ENCODE measurements at places on chromosomes 2 and 18. TPM values are rescaled to one million over a fixed set of nuclear protein-coding genes. Genes with fewer than 3 reads are reported as not detected.

- H3K27ac ChIP-seq, result no peak overlapping the region
- no peaks in the 10 kb centered on the region for H3K27me3 ChIP-seq
- no peaks in the 10 kb centered on the region for H3K4me1 ChIP-seq
- H3K4me3 ChIP-seq, result no peak overlapping the region
- DNase-seq, result no peak
Observed at GRCh38 chr2:18396329-18397010, 164.0 kb downstream of the RDH14 start.

DNA sequence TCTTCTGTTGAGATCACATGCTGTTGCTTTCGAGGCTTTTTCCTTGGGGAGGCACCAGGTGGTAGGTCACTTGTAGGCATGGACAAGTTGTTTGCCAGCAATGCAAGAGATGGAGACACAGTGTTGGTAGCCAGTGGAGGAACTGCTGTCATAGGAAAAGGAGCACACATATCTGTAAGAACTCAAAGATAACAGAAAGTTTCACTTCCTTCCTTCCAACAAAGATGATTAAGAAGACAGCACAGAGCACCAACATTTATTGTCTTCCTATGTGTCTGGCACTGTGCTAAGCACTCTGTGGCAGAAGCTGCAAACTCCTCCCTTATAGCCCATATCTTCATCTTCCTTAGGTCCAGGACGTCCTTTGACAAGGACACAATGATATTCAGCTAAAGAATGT lies 64.5 kb upstream of the AMMECR1L start:
- no peak for DNase-seq
- H3K36me3 ChIP-seq, result peaks cover 12% of the 10 kb centered on the region
- no peak overlapping the region for H3K4me3 ChIP-seq
- H3K27ac ChIP-seq, result no peak overlapping the region
- H3K27me3 ChIP-seq, result no peaks in the 10 kb centered on the region

DNA sequence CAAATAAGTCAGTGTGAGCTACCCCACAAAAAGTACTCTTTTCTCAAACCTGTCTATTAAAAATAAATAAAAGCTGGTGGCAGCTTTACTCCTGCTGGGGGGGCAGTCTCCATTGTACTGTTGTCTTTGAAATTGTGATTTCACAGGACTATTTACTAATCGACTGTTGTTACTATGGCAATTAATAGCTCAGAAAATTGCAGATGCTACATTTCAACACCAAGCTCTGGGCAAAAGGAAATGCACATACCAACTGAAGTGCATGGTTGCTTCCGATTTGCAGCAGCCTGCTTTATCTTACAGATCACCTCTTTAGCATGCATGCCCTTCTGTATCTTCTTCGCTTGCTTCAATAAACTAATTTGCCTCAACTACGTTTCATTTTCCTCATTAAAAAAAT lies 117.6 kb upstream of the DAPL1 start:
- H3K27me3 ChIP-seq, result no peaks in the 10 kb centered on the region
- no peak overlapping the region for H3K27ac ChIP-seq
- no peaks in the 10 kb centered on the region for H3K36me3 ChIP-seq
- H3K4me1 ChIP-seq, result no peaks in the 10 kb centered on the region

DNA sequence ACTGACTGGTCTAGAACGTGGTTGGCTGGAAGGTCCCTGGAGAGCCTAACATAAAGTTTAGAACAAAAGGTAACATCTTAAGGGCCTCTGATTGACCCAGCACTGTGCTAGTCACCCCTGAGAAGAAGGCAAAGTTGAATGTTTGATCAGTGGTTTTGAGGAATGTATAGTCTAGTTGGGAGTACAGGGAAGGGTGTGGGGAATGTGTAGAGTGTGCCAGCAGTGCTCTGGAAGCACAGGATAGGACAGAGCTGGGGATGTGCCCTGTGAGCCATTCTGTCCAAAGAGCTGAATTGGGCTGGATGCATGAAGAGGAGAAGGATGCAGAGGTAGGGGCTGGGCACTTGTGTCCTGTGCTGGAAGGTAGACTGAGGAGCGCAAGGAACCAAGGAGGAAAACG lies 41.0 kb upstream of the DOCK10 start:
- H3K4me3 ChIP-seq, result no peak overlapping the region
- no peak overlapping the region for H3K27ac ChIP-seq
- no peaks in the 10 kb centered on the region for H3K4me1 ChIP-seq
- no peaks in the 10 kb centered on the region for H3K36me3 ChIP-seq

- DNase-seq, result no peak
- no peaks in the 10 kb centered on the region for H3K27me3 ChIP-seq
- no peaks in the 10 kb centered on the region for H3K36me3 ChIP-seq
- H3K4me3 ChIP-seq, result no peak overlapping the region
- peaks cover 15% of the 10 kb centered on the region for H3K4me1 ChIP-seq
Observed at GRCh38 chr18:61729322-61729721, 163.5 kb downstream of the RNF152 start.

GRCh38 chr2:133732982-133733900 lies 165.0 kb upstream of the NCKAP5 start:
- DNase-seq, result no peak
- no peaks in the 10 kb centered on the region for H3K36me3 ChIP-seq
- no peaks in the 10 kb centered on the region for H3K27me3 ChIP-seq
- no peak overlapping the region for H3K4me3 ChIP-seq
- H3K27ac ChIP-seq, result no peak overlapping the region

DNA sequence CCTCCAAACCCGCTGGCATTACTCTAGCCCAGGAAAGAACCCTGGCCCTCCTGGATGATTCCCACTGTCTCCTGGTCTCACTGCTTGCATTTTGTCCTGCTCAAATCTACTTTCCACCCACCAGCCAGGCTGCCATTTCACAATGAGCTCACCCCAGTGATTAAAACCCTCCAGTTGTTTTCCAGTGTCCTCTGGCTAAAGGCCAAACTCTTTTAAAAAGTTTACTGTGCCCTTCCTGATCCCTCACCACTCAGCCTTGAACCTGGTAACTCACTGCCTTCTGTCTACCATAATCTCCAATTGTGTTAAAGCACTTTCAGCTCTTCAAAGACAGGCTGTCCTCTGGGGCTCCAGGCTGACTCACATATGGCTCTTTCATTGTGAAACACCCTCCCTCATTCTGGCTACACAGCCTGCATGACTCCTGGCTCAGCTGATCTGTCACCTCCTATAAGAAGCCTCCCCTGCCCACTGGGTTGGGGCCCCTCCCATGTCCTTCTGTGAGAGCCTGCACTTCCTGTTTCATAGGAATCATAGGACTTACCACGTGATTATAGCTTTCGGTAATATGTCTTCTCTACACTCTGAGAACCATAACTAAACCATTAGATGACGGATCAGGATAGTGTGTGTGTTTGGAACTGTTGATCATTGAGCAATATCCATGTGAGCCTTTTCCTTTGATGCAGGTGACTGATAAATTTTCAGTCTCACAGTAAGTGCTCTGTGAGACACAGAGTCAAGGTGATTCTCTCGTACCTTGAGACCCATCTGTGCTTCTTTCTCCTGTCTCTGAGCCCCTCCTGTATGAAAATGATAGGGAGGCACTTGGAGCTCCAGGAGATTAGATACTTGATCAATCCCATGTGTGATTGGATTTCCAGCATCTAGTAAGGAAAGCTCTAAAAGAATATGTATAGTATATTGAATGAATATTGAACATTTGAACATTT lies 590.8 kb upstream of the ID2 start:
- DNase-seq, result peak; percentile 43
- no peak overlapping the region for H3K4me3 ChIP-seq
- no peaks in the 10 kb centered on the region for H3K36me3 ChIP-seq

DNA sequence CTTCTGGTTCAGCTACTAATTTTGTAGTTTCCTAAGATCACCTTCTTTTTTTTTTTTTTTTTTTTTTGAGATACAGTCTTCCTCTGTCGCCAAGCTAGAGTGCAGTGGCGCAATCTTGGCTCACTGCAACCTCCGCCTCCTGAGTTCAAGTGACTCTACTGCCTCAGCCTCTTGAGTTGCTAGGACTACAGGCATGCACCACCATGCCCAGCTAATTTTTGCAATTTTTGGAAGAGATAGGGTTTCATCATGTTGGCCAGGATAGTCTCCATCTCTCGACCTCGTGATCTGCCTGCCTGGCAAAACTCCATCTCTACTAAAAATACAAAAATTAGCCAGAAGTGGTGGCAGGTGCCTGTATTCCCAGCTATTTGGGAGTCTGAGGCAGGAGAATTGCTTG lies 301.5 kb upstream of the TFPI start:
- no peak overlapping the region for H3K4me3 ChIP-seq
- DNase-seq, result no peak
- H3K36me3 ChIP-seq, result no peaks in the 10 kb centered on the region
- H3K27ac ChIP-seq, result no peak overlapping the region
- H3K4me1 ChIP-seq, result no peaks in the 10 kb centered on the region
- H3K27me3 ChIP-seq, result no peaks in the 10 kb centered on the region

DNA sequence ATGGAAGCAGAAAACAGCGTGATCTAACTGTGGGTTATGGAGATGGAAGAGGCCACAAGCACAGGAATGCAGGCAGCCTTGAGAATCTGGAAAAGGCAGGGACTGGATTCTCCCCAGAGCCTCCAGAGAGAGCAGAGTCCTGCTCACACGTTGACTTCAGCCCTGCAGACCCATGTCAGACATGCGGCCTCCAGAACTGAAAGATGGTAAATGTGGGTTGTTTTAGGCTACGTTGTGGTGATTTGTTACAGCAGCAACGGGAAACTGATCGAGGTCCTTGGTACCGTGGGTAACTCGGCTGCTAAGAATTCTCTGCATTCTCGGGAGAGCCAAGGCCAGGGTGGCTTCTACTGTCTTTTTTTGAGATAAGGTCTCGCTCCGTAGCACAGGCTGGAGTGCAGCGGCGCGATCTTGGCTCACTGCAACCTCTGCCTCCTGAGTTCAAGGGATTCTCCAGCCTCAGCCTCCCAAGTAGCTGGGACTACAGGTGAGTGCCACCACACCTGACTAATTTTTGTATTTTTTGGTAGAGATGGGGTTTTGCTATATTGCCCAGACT lies 97.1 kb downstream of the ACKR3 start:
- no peaks in the 10 kb centered on the region for H3K36me3 ChIP-seq
- H3K27me3 ChIP-seq, result no peaks in the 10 kb centered on the region
- no peak overlapping the region for H3K4me3 ChIP-seq
- no peaks in the 10 kb centered on the region for H3K4me1 ChIP-seq
- H3K27ac ChIP-seq, result no peak overlapping the region

DNA sequence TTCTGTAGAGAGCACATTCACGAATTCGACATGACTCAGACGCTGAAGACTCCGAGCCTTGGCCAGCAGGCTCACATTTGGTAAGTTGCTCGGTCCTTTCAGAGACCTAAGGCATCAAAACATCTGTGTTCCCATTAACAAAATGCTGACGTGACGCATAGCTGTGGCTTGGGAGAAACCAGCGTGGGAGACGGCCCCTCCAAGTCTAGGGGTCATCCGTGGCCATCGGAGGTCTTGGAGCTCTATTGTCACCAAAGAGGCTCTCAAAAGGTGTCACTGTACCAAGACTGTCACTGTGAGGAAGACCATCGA lies 14.9 kb downstream of the FBLN7 start:
- H3K36me3 ChIP-seq, result no peaks in the 10 kb centered on the region
- no peaks in the 10 kb centered on the region for H3K4me1 ChIP-seq
- H3K4me3 ChIP-seq, result no peak overlapping the region
- H3K27me3 ChIP-seq, result no peaks in the 10 kb centered on the region
- no peak for DNase-seq
- no peak overlapping the region for H3K27ac ChIP-seq

DNA sequence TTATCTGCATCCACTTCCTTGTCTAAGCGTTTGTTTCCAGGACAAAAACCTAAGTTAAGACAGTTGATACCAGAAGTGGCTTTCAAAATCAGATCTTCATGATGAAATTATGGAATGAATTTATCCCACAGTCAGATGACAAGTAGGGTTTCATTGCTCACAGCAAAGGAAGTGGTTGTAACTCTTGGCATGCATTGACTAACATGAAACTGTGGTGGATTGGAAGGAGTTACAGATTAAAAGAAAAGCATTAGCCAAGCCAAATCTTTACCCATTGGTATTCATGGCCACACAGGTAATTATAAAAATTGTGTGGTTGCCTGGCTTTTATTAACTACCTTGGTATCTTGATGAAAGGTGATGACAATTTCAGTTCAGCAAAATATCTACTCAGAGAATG lies 438.0 kb upstream of the NXPH2 start:
- no peak for DNase-seq
- no peaks in the 10 kb centered on the region for H3K27me3 ChIP-seq
- H3K4me1 ChIP-seq, result no peaks in the 10 kb centered on the region
- H3K36me3 ChIP-seq, result no peaks in the 10 kb centered on the region
- no peak overlapping the region for H3K27ac ChIP-seq

- H3K4me3 ChIP-seq, result no peak overlapping the region
- no peaks in the 10 kb centered on the region for H3K4me1 ChIP-seq
- no peak overlapping the region for H3K27ac ChIP-seq
- DNase-seq, result no peak
- no peaks in the 10 kb centered on the region for H3K36me3 ChIP-seq
Observed at GRCh38 chr2:235232449-235233433, 261.1 kb upstream of the AGAP1 start.

DNA sequence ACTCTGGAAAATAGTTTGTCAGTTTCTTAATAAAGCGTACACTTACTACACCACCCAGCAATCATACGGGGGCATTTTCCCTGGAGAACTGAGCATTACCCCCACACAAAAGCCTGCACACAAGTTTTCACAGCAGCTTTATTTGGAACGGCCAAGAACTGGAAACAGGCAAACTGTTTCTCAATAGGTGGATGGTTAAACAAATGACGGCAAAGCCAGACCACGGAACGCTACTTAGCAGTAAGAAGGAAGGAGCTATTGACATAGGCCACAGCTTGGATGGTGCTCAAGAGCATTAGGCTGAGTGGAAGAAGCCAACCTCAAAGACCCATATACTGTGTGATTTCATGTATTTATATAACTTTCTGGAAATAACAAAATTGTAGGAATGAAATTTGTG lies 9.0 kb downstream of the MALL start:
- H3K4me1 ChIP-seq, result no peaks in the 10 kb centered on the region
- no peak overlapping the region for H3K4me3 ChIP-seq

- H3K4me1 ChIP-seq, result no peaks in the 10 kb centered on the region
- H3K4me3 ChIP-seq, result no peak overlapping the region
- no peaks in the 10 kb centered on the region for H3K27me3 ChIP-seq
- no peak for DNase-seq
- no peaks in the 10 kb centered on the region for H3K36me3 ChIP-seq
- no peak overlapping the region for H3K27ac ChIP-seq
Observed at GRCh38 chr18:70368903-70369302, 80.1 kb downstream of the SOCS6 start.

IL36RN gene
- total RNA-seq, result not detected

EGR4 gene
- not detected for total RNA-seq

CNDP1 gene
- total RNA-seq, result 14.9 TPM

ESPNL gene
- total RNA-seq, result 0.12 TPM

RASGRP3 gene
- total RNA-seq, result 3.0 TPM

COLEC11 gene
- total RNA-seq, result 47.6 TPM

All from right lobe of liver (tissue), 6 donors.